A172 (cell line): ENCODE measurements at places on chromosomes 6 and 20. TPM values are rescaled to one million over a fixed set of nuclear protein-coding genes. Genes with fewer than 3 reads are reported as not detected.
A peak's percentile ranks its signal among the peaks of the same experiment; 100 is the strongest.

GRCh38 chr20:44790638-44791393 lies 19.5 kb downstream of the RIMS4 start:
- no peak for DNase-seq

GRCh38 chr6:5751525-5752390 lies 255.0 kb downstream of the NRN1 start:
- DNase-seq, result no peak

DNA sequence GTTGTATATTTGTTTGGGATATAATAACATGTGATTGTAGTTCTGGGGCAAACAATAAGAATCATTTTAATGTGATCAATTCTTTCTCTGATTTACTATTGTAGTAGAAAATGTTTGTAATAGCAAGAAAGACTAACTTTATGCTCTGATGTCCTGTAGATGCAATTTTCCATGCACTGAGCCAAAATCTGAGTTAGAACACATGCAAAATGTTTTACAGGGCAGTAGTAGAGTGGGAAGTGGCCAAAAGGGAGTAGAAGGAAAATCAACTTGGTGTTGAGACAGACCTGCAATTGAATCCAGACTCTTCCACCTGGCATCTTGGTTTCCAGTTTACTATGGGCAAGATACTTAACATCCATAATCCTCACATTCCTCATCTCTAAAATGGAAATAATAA lies 93.5 kb upstream of the BMP5 start:
- DNase-seq, result no peak

ASIP gene
- total RNA-seq, result not detected in 2 replicates

SYCP2 gene
- total RNA-seq, result 0.26 and 0.29 TPM in 2 replicates

GRCh38 chr6:152859225-152859624 lies 108.6 kb downstream of the VIP start:
- no peak for DNase-seq

DNA sequence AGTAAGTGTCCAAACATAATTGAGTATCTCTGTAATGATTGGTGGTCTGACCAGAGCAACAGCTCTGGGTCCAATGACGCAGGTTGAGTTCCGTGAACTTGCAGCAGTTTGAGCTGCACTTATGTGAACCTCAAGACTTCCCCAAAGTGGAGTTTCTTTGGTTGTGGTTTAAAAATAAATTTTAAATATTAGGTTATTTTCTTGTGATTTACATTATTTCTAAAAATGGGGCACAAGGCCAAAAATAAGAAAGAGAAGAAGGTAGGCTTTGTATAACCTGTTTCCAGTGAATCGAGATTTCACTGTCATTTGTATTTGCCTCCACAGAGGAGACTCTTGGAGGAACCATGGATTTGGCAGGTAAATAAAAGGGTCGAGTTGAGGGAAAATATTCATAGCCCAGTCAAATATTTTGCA lies 166.4 kb upstream of the ZNF217 start:
- DNase-seq, result no peak

POU5F1 gene
- total RNA-seq, result not detected in 2 replicates

DNA sequence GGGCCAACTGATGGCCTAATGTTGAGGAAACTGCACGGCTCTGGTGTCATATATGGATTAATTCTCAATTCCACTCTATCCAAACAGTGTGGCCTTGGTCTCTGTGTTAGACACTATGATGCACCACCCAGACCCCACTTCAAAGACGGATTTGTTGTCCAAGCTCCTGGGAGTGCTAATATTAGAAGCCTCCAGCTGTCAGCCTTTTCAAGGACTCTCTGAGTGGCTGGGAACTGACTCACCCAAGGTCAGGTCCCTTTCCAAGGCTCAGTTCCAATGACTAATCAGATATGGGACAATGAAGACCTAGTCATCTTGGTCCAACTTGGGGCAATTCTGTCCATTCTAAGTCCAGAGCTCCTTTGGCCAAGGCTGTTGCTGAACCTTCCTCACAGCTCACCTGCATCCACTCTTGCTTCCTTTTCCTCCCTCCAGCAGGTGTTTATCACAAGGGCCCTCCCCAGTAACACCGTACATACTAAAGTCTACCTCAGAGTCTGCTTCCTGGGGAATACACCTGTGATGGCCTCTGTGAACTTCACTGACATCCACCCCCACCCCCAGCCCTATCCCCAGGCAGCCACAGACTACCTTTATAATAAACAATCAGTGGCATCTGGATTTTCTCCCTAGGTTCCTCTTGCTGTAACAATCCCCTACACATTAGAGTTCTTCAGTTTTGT lies 7.2 kb upstream of the IL20RA start:
- DNase-seq, result peak; percentile 46
